Lung microvascular endothelial cell (primary cell): ENCODE measurements at places on chromosomes 5 and 9. TPM values are rescaled to one million over a fixed set of nuclear protein-coding genes. Genes with fewer than 3 reads are reported as not detected.

DNA sequence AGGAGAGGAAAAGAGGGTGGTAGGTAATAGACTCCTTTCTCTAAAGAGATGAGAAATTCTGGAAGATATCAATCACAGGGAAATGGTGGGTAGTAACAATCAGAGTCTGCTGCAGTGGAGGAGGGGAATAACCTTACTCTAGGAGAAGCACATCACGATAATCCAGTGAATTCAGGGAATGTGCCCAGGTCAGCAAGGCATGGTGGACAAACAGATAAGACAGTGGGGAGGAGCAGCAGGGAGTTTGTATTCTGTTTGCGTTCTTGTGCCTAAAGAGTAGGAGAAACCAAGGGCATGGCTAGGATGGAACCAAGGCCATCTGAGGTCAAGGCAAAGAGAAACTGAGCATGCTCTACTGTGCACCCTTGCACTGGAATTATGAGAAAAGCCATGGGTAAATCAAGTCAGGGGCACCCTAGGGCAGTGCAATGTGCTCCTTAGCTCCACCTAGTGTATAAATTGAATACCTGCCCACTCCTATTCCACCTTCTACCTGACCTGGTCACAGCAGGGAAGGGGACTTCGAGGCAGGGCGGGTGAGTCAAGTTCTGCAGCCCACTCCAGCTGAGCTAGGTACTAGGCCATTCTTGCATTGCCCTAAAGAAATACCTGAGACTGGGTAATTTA is 31.6 kb downstream of the RETREG1 start:
- DNase-seq: peak; percentile 5

The CCDC180 gene
- total RNA-seq: 0.44 and 1.6 TPM in 2 replicates

The CD274 gene
- 4.4 and 7.5 TPM in 2 replicates for total RNA-seq

The CCNJL gene
- 3.5 and 6.3 TPM in 2 replicates for total RNA-seq

- DNase-seq: no peak
Observed at GRCh38 chr9:117737721-117738226, 33.6 kb downstream of the TLR4 start.

DNA sequence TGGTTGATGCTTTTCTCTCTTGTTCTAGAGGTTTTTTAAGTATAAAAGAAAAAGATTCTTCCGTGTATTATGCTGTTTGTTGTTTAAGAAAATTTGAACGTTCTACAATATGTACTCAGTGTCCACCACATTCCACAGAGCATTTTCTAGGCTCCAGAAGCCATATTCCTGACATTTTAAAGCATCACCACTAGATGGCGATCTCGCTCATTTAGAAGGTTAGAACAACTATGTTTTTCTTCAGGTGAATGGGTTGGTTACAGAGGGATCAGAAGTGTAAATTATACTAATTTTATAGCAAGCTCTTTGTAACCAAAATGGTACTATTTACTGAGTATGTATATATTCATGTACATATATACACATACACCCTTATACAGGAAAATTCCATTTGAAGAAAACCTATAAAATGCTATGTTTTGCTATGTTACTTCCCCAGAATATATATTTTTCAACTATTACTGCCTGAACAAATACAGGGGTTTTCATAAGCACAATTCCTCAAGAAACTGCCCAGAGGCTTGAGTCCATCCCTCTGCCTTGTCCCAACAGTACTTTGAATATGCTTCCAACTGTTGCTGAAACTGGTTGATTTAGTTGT is 284.3 kb downstream of the CCDC171 start:
- peak; percentile 54 for DNase-seq

DNA sequence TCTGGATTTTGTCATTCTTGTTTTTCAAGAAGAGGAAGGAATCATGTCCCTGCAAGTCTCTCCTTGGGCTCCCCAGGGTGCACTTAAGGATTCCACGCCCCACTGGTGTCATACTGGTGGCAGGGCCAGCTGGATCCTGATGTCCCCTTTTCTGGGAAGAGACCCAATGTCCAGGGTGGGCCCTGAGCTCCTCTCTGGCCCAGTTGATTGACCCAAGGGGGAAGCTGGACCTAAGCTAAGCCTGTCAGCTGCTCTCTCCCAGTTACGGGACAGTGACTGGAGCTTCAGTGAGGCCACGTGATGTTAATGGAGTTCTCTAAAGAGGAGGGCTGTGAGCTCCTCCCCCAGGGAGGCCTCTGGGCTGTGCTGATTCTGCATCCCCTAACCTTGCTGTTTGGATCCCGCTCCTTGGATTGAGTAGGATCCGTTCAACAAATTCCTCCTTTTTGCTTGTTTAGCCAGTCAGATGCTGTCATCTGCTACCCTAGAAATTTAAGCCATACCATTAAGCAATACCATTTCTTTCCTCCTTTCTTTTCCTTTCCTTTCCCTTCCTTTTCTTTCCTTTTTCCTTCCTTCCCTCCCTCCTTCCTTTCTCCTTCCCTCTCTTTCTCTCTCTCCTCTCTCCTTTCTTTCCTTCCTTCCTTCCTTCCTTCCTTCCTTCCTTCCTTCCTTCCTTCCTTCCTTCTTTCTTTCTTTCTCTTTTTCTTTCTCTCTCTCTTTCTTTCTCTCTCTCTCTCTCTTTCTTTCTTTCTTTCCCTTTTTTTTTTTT is 17.2 kb downstream of the NKX2-5 start:
- no peak for DNase-seq

The IL3 gene
- total RNA-seq: not detected in 2 replicates

The FGF1 gene
- total RNA-seq: under 0.01 and 0.20 TPM in 2 replicates

DNA sequence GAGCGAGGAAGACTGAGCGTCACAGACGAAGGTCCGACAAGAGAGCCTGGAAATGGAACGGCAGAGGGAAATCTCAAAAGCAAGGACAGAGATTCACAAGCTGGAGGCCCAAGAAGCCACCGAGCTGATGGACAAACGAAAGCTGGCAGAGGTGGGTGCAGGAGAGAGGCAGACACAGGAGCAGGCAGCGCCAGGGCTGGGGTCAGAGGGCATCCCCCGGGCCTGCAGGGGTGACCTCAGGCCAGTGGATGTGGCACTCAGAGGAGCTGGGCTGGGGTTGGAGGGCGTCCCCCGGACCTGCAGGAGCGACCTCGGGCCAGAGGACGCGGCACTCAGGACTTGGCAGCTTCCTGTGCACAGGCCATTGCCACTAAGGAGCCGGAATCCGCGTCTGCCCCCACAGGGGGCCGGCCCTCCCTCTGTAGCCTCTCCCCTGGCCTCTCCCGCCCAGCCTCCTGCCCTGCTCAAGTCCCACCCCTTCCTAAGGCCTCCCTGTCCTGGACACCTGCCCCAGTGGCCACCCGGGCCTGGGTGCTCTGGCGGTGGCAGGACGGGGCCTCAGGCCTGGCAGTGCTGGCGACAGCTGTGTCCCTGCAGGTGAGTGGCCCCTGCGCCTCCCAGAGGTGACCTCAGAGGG is 40.4 kb downstream of the EXD3 start:
- DNase-seq: no peak

The QRFP gene
- not detected in 2 replicates for total RNA-seq

- no peak for DNase-seq
Observed at GRCh38 chr9:84600739-84601138, 68.8 kb upstream of the NTRK2 start.

DNA sequence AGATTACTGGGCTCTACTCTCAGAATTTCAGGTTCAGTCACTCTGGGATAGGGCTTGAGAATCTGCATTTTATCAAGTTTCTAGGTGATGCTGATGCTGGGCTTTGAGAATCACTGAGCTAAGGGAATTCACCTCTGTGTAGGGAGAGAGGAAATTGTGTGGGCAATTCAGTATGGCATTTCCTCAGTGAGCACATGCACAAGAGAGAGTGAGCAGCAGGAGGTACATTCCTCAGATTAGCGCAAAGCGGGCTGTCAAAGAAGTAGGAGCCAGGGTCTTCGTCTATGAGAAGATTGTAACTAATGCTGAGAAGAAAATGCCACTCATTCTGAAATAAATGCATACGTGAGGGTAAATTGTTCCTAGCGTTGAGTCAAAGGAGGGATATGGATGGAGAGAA is 175.9 kb downstream of the KIF4B start:
- no peak for DNase-seq

DNA sequence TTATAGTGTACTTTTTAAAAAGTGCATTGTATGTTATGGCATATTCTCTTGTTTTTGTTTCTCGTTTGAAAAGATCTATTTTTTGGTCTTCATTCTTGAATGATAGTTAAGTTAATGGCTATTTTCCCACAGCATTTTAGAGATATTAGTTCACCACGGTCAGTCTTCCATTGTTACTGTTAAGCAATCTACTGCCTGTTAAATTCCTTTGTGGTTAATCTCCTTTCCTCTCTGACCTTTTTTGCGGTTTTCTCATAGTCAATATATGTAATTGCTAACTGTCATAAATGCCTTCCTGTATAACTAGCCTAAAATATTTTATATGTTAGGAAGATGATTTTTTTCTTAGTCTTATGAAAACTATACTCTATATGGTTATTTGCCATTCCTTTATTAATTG is 250.8 kb upstream of the FBXL7 start:
- DNase-seq: peak; percentile 80

The C5orf46 gene
- total RNA-seq: not detected in 2 replicates
